ENCODE measurements at places on chromosomes 5 and 9. TPM values are rescaled to one million over a fixed set of nuclear protein-coding genes. Genes with fewer than 3 reads are reported as not detected.

The LHX3 gene
- not detected for total RNA-seq

DNA sequence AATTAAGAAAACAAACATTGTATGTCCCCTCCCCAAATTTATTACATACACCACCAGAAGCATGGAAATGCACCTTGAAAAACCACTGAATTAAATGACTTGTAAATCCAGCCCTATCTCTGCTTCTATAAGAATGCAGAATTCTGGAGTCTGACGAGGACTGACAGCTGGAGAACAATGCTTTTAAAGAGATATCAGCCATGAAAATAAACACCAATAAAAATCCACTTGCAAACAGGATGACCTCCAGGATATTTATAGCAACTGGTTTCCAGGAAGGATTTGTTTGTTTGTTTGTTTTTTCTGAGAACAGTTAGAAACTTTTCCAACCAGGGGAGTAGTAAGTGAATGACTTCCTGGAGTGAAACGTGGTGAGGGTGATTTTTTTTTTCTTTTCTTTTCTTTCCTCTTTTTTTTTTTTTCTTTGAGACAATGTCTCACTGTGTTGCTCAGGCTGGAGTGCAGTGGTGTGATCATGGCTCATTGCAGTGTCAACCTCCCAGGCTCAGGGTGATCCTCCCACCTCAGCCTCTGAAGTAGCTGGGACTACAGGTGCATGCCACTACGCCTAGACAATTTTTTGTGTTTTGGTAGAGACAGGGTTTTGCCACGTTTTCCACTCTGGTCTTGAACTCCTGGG lies 38.7 kb upstream of the SLC36A1 start:
- no peaks in the 10 kb centered on the region for H3K4me1 ChIP-seq
- H3K4me3 ChIP-seq = no peak overlapping the region
- DNase-seq = no peak
- H3K27ac ChIP-seq = no peak overlapping the region

The SHC3 gene
- not detected for total RNA-seq

The FCN2 gene
- total RNA-seq = not detected

The ANKRD34B gene
- not detected for total RNA-seq

DNA sequence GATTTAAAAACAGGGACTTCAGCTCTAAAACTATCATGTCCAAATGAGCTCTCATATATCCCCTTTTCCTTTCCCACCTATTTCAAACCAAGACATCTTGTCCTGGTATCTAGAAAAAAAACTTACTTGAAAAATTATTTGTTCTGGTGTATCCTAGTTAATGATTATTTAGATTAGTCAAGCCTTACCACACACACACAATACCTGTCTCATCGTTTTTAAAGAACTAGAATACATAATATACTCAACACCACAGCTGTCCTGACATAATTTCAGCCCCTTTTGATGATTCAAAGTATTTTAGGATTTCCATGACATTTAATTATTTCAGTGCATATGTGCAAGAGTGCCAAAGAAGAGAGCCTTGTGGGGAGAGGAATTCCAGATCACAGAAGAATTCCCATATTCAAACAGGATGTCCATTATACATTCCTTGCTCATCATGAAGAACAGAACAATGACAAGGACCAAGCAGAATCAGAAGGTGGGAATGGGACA lies 233.7 kb downstream of the SMARCA2 start:
- H3K4me3 ChIP-seq = no peak overlapping the region
- peaks cover 14% of the 10 kb centered on the region for H3K27me3 ChIP-seq
- no peak overlapping the region for H3K27ac ChIP-seq
- DNase-seq = no peak
- H3K36me3 ChIP-seq = no peaks in the 10 kb centered on the region
- no peaks in the 10 kb centered on the region for H3K4me1 ChIP-seq

GRCh38 chr9:129032541-129033159 lies 3.8 kb upstream of the MIGA2 start:
- no peak overlapping the region for H3K27ac ChIP-seq
- H3K27me3 ChIP-seq = no peaks in the 10 kb centered on the region
- H3K36me3 ChIP-seq = no peaks in the 10 kb centered on the region
- DNase-seq = no peak
